Stimulated activated naive B cell treated with anti-CD40 and anti-IgM and Interleukin-4, amounts not matched to agents 10 μg/mL and 1 μg/mL and 100 μg/mL, for 72 hours (primary cell): ENCODE measurements at places on chromosomes 11 and 22.

DNA sequence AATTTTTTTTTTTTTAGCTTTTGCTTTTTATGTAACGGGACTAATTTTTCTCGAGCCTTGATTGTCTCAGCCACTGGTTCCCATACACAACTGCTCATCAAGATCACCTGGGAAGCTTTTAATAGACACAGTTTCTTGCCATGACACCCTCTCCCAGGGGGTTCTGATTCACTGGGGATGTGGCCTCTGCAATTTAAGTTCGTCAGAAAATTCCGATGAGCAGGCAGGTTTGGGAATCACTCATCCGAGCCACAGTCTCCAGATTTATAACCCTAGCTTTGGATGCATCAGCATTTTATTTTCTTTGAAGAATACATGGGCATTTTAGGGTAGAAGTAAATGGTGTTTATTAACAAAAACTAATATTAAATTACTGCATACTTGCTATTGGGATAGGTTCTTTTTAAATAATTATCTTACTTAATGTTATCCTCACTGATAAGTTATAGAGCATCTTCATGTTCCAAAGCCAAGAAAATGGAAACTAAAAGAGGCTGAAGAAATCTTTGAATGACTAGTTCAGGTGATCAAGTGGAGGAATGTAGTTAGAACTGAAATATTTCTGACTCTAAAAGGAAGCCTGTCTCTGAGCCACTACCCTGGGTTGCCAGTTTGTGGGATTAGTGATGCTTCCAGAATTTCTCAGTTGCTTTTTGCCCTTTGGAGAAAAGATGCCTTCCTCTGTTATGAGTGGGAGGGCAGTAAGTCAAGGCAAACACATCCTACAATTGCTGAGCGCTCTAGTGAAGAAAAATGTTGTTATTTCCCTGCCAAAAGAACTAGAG lies 319.0 kb downstream of the DDX10 start:
- DNase-seq, result no peak

DNA sequence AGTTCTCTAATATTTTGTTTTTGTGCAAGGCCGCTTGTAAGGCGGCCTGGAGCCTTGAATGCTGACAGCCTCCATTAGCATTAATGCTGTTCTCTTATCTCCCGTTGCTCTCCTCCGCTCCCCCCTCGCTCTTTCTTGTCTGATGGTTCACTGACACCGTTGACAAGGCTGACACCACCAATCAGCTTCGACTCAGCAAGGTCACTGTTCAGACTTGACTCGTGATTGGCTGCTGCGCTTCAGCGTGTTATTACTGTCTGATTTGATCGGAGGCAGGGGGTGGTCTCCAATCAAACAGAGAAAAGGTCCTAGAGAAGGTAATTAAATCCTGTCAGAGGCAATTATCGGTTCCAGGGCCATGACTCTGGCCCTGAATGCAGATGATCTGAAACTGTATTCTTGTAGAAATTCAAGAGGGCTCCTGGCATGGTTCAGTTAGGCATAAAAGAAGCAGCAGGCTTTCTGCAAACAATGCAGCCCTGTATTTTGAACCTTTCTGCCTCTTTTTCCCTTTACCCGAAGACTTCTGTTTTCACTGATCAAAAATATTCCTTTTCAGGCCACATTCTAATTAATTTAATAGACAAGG lies 49.3 kb upstream of the MPPED2 start:
- no peak for DNase-seq

DNA sequence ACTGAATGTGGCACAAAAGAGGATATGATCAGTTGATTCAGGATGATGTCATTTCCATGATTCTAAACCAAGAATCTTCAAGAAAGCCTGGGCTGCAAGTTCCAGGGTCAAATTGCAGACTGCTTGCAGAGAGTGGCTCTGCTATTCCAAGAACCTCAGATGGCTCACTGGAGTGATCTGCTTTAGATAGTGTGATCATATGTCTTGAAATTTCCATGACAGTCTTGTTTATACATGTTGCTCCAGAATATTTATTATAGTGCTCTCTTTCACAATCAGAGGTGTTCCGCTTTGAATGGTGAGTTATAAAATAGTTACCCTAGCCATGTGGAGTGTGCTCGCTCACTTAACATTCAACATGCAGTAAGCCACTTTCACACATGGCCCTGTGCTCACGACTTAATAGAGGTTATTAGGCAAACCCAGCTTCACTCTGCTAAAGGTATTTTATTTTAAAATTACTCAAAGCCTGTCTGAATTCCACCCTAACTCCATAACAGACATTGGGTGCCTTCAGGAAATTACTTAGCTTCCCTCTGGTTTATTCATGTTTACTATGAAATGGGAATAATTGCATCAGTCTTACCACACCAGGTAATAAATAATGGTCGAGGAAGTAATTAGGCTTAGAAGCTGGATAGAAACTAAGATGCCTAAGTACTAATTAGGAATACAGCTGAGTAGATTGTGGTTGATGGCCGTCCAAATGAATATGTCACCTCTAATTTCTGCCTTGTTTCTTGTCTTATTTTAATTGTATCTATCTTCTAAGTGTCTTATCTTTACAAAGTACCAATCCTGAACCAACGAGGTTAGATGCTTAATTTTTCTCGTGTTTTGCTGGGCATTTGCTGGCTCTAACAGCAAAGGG lies 187.9 kb downstream of the ETS1 start:
- no peak for DNase-seq

- DNase-seq, result no peak
Observed at GRCh38 chr11:126864934-126865333, 135.6 kb downstream of the KIRREL3 start.

DNA sequence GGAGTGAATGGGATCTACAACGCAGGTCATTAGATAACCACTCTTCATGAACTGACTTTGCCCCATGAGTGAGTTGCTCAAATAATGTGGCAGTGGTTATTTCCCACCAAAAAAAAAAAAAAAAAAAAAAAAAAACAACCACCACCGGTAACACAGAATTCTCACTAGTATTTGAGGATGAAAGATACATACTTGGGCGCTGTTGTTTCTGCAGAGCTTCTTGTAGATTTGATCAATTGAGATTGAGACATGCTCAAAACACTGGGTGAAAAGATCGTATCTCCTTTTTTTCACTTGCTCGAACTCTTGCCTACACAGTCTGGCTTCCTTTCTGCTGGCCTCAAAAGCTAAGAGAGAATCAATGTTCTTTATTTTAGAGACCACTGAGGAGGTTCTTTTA lies 44.1 kb downstream of the FAM118A start:
- no peak for DNase-seq

GRCh38 chr11:59542142-59542810 lies 30.9 kb downstream of the OR4D9 start:
- DNase-seq, result no peak

DNA sequence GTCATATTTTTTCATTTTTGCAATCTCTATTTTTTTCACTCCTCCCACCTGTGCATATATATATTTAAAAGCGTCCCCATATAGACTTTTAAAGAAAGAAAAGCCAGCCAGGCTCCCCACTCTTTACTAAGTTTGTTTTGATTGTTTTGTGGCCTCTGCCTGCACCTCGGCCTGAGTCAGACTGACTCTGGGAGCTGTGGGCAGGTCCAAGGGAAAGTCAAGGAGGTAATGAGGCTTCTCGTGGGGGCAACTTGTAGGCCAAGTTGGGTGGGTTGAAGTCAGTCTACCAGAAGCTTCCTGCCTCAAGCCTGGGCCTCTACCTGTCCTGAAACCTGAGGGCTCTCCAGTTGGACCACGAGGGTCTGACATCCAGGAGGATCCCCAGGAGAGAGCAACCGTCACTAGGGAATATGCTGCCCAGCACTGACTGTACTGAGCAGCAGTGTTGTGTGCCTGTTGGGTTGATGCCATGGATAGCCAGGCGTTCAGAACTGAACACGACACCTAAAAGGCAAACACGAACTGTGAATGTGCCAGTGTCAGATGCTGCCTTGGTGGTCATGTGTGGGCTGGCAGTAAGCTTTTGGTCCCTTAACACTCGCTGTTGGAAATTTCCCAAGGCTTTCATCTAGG lies 58.8 kb downstream of the BMAL1 start:
- DNase-seq, result no peak

GRCh38 chr11:64081745-64082442 lies 46.2 kb downstream of the FLRT1 start:
- DNase-seq, result no peak

DNA sequence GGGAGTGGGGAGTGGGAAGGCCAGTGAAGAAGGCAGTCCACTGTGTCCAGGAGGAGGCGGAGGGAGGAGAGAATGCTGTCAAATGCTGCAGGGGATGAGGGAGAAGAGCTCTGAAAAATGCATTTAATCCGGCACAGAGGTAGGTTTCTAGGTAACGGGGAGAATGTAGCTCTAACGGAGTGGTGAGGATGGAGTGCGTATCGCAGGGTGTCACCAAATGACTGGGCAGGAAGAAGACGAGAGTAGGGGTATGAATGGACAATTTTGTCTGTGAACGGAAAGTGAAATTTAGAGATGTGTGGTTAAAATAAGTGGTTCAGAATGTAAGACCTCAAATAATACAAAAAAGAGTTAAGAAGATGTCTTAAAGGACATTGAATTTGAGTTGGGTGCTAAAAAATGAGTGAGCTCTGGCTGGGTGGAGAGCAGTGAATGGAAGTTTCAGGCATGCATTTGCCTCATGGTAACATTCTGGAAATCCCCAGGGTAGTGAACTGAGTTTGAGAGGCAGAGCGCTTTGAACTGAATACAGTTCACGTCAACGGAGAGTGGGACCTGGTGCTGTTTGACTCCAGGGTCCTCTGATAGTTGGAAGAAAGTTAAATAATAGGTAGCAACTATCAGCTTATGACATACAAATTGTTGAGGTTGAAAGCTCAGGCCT lies 81.3 kb upstream of the CADM1 start:
- DNase-seq, result no peak

- DNase-seq, result no peak
Observed at GRCh38 chr11:118310271-118310670, 5.7 kb downstream of the CD3E start.

- no peak for DNase-seq
Observed at GRCh38 chr22:37802310-37803194, 5.2 kb upstream of the GCAT start.

DNA sequence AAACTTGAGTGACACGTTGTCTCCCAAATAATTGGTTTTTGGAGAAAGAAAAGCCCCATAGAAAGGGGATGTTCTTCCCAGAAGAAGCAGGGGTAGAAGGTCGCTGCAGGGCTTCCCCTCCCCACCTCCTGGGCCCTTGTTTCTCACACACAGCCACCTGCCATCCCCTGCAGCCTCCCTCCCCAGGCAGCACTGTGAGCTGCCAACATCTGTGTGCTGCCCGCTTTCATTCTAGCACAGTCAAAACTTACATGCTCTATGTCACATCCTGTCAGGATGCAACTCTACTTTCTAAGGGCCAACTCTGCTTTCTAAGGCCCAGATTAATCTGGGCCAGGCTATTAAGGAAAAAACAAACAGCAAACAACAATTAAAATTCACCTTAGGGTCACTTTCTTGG lies 309.4 kb upstream of the ZC3H12C start:
- no peak for DNase-seq

DNA sequence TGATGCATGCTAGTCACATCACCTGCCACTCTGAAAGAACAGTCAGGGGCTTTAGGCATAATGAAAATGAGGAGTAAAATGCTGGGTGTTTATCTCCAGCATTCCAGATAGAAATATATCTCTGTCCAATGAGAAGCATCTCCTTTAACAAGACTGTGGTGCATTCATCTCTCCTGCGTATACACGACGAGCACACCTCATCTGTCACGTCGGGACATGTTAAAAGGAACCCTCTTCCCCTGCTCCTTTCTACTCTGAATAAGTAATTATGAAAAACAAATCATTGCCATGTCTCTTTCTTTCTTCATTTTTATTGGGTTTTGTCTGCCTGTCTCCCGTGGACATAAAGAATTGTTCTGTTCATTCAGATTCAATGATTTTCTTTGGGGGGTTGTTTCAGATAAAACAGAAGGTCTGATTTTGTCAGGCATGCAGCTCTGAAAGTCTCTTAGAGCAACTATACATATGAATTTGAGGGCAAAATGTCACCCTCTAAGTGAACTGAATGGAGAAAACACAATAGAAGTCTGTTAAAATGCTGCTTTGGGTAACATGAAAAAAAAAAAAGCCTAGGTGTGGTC lies 195.0 kb downstream of the MAML2 start:
- no peak for DNase-seq

- DNase-seq, result no peak
Observed at GRCh38 chr11:64876835-64877341, 1.5 kb downstream of the EHD1 start.

DNA sequence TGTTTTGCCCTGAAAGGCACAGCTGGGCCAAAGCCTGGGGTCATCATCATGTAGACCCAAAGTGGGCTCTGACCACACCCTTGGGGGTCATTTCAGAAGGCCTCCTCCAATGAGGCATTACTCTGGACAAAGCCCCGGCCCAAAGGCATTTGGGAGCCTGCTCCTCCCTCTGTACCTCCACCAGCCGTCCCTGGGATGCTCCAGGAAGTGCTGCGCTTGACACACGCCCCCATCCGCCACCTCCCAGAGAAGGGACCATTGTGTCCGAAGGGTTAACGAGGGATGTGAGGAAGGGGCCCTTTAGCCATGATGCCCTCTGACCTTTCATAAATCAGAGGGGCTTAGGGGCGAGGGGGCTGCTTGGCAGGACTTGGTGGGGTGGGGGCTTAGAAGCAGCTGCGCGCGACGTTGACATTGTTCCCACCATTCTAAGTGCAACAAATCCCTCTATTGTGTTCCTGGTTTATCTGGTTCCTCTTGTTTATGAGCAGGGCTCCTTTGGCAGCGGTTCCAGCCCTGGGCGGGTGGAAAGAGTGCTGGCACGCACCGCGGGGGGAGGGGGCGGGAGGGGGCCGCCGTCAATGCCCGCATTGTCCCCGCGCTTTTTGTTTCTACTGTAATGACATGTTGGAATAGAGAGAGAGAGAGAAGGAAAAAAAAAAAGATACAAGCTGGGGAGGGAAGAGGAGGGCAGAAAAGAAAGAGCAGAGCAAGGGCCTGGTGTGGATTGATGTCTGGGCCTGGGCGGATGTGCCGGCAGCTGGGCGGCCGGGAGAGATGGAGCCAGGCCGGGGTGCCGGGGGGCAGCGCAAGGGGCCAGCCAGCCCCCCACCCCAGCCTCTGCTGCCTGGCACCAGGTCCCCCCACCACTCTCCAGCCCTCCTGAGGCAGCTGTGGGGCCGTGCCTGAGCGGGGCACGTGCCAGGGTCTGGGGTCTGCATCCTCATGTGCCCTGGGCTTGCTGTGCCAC lies 32.1 kb upstream of the SOX10 start:
- no peak for DNase-seq

GRCh38 chr11:121318848-121319834 lies 26.6 kb downstream of the SC5D start:
- DNase-seq, result no peak
